ENCODE measurements at places on chromosomes 1 and 21.
A peak's percentile ranks its signal among the peaks of the same experiment; 100 is the strongest.

DNA sequence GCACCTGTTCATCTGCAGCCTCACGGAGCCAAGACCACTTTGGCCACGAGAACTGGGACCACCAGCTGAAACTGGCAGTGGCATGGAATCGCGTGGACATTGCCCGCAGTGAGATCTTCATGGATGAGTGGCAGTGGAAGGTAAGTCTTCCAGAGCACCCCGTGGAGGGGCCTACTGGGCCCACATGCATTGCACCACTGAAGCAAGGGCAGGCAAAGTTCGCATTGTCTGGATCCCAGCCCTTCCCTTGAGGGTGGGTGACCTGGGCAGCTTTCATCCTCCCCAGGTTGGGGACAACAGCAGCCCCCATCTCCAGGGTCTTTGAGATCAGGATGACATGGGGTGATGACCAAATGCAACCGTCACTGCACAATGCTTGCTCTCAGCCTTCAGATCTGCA, 37.5 kb downstream of the TRPM2 start:
- DNase-seq, result no peak

GRCh38 chr1:186304982-186305949, 69.8 kb downstream of the TPR start:
- peak; percentile 32 for DNase-seq

GRCh38 chr1:241997401-241997998, 1.4 kb downstream of the MAP1LC3C start:
- no peak for DNase-seq

- DNase-seq, result no peak
Measured at GRCh38 chr1:192160196-192160595, 1.9 kb downstream of the RGS18 start.

DNA sequence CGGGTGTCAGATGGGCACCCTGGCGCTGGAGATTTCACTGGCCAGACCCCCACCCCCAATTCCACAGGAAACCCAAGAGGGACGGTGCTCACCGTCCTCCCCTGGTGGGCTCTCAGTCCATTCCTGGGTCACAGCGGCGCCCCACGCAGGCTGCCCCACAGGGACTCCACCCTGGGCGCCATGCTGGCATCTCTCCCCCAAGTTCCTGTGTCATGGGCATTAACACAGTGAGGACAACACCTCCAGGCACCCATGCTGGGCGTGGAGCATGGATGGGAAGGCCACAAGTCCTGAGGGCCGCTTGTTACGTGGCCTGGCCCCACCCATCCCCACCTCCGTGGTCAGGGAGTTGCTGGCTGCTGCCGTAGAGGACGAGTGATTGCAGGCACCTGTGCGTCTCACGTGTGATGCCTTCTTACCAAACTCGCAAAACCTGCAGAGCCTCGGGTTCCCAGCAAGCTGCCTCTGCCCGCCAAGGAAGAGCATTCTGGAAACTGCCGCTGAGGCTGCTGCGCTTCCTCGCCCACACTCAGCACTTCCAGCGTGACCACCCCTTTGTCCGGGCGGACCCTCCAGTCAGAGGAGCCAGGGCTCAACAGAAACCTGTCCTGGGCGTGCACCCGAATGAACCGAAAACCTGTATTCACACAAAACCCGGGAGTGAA, 60.3 kb downstream of the SLX9 start:
- no peak for DNase-seq

GRCh38 chr1:221515496-221515895, 226.4 kb downstream of the DUSP10 start:
- no peak for DNase-seq

DNA sequence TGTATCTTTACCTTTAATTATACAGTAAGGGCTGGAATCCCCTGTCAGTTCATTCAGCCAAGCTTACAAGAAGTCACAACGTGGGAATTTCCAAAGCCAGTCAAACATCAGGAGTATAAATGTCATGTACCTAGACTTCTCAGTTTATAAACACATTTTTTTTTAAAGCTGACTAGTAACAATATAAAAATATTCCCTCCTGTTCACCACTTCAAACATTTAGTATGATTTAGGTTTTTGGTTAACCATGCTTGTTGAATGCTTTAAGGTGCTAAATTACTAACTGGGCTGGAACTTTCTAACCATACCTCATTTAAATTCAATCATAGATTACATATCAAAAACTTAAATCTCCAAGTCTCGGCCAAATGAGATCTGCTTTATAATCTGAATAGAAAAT, 44.0 kb downstream of the JAK1 start:
- no peak for DNase-seq

- no peak for DNase-seq
Measured at GRCh38 chr1:26070296-26070962, 3.0 kb upstream of the TRIM63 start.

- DNase-seq, result no peak
Measured at GRCh38 chr21:38389896-38390295, 108.4 kb downstream of the ERG start.

DNA sequence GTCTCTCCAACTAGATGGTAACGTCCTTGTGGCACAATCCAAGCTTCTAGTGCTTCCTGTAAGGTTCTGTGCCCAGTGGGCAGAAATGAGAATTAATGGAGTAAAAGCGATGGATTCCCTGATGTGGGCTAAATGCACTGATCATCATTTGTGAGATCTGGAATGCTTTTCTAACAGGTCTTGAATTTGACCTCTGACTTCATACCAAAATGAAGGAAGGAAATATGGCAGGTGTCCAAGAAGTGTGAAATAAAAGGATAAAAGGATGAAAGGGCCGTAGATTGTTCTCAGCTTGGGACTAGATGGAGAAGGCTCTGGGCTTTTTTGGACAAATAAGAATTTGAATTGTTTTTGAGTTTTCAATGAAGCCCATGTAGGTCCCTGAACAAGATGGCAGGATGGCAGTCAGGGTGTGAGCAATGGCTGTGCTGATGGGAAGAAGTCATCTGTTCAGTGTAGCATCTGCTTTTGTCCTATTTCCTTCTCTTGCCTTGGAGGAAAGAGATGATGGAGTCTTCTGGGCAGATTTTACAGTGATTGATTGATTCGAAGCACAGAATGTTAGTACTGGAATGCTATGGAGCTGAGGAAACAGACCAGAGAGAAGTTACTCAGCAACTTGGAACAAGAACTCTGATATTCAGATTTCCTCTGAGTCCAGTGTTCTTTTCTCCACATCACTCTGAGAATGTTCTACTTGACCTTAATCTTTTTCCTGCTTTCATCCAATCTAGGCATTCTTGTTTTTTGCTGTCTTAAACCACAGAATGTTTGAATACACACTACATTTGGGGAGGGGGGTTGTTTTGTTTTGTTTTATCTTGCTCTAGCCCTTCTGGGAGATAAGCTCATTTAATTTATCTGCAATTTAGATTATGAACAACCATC, 286.0 kb downstream of the HLX start:
- DNase-seq, result no peak

GRCh38 chr21:33197496-33197895, 32.2 kb upstream of the IFNAR2 start:
- no peak for DNase-seq

DNA sequence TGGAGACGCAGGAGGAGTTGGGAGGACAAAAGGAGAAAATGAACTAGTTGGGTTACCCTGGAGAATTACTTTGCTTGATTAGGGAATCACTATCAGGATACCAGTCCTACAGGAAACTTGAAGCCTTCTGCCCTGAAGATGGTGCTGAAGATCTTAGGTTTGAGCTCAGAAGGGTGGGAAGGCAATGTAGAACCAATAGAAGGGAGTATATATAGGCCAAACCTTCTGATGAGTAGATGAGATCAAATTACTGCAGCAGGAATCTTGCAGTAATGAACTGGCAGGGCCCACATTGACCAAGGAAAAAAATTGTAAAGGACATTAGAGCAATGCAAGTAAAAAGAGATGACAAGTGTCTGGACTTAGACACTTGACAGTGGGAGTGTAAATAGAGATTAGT, 116.3 kb upstream of the CACYBP start:
- peak; percentile 31 for DNase-seq

DNA sequence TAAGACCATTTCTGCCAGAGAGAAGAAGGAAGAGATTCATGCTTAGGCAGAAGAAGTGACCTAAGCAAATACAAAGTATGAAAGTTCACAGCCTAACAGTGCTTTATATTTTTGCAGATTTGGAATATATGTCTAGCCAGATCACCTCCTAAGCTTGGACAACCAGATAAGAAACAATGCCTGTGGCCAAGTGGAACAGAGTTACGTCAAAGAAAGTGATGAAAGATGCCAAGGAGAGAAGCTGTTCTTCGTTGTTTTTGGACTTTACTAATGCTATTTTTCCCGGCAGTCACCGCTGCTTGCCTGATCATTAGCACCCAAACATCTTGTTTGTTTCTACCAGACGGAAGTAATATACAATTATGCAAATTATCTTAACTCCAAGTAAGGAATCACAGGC, 489.2 kb upstream of the C1orf87 start:
- DNase-seq, result no peak

GRCh38 chr1:109804660-109805059, 40.9 kb upstream of the EPS8L3 start:
- DNase-seq, result no peak

- DNase-seq, result no peak
Measured at GRCh38 chr1:239023732-239024360, 362.5 kb upstream of the CHRM3 start.

GRCh38 chr1:22976461-22977243, 4.0 kb upstream of the LACTBL1 start:
- peak; percentile 70 for DNase-seq

DNA sequence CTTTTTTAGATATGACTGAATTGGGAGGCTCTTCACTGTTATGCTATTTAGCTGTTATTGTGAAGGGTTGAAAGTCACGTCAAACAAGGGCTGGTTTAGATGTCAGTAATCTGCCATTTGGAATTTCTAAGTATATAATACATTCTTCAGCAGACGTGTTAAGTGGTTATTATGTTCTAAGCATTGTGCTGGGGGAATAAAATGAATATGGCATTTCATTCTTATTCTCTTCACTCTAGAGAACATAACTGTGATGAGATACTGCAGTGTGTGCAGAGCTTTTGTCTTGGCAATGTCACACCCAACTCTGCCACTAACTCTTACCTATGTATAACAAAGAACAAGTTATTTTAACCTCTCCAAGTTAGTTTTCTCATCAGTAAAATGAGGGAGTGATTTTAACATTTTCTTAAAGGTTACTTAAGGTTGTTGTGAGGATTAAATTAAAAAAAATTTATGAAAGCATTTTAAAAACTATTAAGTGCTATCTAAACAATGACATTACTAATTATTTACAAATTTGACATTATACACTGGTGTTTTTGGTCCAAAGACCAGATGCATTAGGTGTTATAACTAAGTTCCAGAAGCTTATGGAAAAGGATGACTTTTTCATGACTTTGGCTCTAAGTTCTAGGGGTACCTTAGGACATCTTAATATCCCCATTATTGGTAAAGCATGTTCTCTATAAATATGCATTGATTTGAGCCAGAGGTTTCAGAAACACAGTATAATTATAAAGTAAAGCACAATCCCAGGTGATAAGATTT, 58.3 kb downstream of the SLC30A7 start:
- DNase-seq, result no peak

- no peak for DNase-seq
Measured at GRCh38 chr1:54342288-54342687, 63.9 kb downstream of the SSBP3 start.

DNA sequence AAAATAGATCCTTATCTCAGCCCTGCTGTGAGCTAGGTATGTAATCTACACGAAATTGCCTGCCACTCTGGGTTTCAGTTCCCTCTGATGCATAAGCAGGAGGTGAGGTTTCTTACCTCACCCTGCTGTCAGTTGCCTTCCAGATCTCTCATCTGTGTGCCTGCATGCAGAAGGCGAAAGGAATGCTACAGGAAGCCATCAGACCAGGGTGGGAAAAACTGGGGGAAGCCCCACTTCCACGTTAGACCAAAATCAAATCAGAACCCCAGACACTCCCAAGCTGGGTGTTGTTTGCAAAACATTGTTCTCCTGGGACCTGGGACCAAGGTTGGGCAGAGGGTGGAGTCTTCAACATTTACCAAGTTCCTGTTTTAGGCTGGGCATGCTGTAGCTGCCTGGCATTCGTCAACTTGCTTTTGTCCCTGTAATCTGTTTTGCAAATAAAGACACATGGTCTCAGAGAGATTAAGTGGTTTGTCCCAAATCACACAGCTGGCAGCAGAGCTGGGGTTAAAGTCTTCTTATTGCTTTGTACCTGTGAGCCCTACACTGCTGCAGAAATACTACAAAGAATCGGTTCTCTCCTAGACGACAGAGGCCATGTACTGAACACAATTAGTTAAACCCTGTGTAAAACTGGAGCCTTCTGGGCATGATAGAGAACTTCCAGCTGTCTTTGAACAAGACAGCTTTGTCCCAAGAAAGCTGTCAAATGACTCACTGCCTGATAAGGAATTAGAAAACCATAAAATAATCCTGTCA, 389.7 kb upstream of the RUNX1 start:
- DNase-seq, result no peak

All from HuH-7 (cell line).